Daoy (cell line): ENCODE measurements at places on chromosomes 5 and 9. TPM values are rescaled to one million over a fixed set of nuclear protein-coding genes. Genes with fewer than 3 reads are reported as not detected.

- no peak for DNase-seq
Measured at GRCh38 chr5:148953711-148954110, 109.2 kb downstream of the SH3TC2 start.

GRCh38 chr5:32933692-32934091 lies 222.6 kb downstream of the NPR3 start:
- DNase-seq = no peak

- DNase-seq = no peak
Measured at GRCh38 chr5:9409413-9409960, 136.4 kb downstream of the SEMA5A start.

DNA sequence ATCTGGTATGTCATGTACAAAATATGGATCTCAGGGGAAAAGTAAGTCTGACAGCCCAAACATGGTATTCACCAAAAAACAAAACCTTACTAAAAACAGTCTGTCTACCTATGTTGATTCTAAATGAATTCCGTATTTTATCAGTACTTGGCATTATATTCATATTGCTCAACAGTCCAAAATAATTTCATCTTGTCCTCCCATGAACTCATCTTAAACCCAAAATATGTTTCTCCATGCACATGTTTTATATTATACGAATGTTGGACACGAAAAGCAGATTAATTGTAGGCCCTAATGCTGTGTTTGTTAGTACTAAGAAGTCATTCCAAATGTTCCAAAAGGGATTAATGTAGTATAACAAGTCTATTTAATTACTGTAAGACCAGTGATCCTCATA lies 20.1 kb downstream of the NFIB start:
- no peak for DNase-seq

GRCh38 chr9:133642708-133643361 lies 6.7 kb downstream of the DBH start:
- DNase-seq = no peak

- no peak for DNase-seq
Measured at GRCh38 chr9:77847626-77848025, 184.0 kb downstream of the GNAQ start.

- no peak for DNase-seq
Measured at GRCh38 chr5:115813719-115814118, 2.7 kb downstream of the CDO1 start.

DNA sequence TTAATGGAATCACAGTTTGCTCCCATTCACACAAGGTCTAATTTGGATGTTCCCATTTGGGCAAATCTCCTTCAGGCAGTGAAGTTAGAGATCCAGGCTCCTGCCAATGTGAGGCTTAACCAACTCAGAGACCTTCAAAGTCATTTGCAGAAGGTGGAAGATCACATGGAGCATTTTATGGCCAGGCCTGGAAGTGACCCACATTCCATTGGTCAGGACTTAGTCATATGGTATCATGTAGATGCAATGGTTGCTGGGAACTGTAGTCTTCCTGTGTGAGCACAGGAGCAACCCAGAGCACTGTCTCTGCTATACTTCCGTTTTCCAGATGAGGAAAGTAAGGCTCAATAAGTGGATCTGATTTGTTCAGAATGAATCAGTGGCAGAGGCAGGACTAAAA lies 292.7 kb upstream of the SMARCA2 start:
- DNase-seq = peak; percentile 36

DNA sequence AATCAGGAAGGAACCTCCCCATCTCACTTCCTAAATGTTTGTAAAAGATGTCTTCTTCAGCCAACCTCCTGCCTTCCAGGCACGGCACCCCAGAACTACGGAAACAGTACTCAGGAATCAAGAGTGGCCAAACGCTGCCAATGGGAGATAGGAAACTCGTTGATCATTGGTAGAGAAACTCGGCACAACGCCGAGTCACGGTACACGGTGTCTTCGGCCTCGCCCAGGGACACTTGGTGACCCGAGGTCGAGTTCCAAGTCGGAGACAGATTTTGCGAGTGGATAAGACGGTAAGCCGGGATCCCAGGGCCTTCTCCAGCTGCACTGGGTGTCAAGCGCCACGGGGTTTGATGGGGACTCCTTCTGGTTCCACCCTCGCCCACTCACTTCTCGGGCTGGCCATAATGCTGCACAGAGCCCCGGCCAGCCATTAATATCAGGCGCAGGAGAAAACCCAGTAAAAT lies 343 bp downstream of the KIAA0825 start:
- DNase-seq = peak; percentile 74

DNA sequence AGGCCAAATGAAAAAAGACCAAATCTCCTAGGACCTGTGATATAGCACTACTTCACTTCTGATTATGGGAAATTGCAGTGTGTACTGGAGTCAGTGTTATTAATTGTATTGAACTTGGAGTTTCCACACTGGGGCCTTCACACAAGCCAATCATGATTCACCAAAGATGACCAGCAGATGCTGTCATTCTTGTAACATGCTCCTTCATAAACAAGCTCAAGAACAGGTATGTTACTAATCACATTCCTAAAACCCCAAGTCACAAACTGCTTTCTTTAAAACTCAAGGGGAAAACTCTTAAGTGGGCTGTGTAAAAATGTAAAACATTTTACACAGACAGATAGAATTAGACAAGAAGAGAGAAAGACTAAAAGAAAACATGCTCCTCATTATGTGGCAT lies 5.6 kb downstream of the KLHL3 start:
- DNase-seq = peak; percentile 23

DNA sequence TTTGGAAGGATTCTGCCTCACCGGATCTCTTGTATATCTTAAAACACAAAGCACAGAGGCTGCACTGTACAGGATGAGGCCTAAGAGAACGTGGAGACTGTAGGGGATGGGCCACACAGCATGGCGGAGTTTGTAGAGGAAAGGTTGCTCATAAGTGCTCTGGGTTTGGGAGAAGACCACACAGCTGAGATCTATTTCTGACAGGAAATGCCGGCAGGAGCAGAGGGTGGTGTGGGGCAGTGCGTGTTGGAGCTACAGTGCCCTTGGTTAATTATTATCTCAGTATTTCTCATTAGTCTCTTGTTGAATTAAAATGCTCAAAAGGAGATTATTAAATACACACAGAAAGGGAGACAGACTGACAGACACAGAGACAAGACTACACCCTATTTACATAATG lies 9.6 kb downstream of the PALM2AKAP2 start:
- DNase-seq = peak; percentile 43

DNA sequence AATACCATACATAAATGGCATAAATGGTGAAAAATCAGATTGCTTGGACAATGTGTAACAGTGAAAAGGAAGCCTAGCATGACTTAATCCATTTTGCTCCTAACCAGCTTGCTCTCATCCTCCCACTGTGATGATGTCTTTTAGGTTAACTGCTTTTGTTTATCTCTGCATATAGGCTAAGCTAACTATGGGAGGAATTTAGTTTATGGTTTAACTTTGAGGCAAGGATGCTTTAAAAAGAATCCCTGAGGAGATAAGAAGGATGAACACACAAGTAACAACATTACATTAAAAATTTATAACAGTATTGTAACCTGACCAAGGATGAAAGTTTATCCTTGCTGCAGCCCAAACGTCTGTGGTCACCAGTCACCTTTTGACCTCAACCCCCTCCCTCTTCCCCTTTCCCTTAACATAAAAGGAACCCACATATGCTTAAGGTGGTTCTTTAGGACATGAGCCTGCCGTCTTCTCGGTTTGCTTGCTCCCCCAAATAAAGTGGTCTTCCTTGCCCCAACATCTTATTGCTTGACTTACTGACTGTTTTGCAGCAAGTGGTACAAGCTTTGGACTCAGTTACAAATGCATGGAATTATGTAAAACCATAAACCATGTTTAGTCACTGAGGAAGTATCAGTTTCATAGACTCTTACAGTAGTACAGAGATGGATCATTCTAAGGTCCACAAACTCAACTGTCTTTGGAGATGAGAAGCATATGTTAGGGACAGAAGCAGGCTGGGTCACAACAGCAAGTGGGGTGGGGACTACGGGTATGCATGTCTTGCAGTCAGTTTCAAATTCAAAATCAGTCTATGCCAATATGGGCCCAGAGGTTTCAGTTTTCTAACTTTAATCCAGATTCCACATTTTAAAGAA lies 31.3 kb downstream of the AGXT2 start:
- DNase-seq = no peak

- peak; percentile 77 for DNase-seq
Measured at GRCh38 chr5:136057401-136058038, 28.7 kb downstream of the TGFBI start.

DNA sequence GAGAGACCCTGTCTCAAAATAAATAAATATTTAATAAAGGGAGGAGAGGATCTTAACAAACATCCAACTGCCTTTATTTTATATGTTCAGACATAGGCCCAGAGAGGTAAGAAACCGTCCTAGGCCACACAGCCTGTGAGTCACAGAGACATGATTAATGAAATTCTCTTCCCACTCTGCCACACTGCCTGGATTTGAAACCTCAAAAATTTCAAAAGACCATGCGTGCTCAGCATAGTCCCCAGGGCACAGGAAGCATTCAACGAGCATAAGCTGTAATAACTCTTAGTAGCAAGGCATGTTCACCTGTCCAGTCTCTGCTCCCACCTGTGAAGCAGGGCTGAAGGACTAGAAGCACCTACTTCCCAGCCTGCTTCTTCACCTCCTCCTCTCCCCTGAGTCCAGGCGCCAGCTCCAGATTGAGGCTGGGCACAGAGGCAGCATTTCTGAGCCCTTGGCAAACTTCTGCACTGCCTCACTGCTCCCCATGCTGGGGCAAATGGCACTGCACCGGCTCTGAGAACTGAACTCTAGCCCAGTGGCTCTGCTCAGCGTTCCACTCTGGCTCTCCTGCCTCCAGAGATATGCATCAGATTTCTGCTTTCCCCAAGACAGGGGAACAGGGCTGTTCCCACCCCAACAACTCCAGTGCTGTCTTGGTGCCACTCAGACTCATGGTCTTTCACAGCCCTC lies 1.1 kb downstream of the FAT2 start:
- peak; percentile 32 for DNase-seq

CKMT2 gene
- not detected in 2 replicates for total RNA-seq
